Stimulated activated CD4-positive, alpha-beta T cell treated with anti-CD3 and anti-CD28 coated beads, Interleukin-1b, Interleukin-23, amount 100 ng/mL, for 1 hour (primary cell): ENCODE measurements at places on chromosomes 6 and 20.

DNA sequence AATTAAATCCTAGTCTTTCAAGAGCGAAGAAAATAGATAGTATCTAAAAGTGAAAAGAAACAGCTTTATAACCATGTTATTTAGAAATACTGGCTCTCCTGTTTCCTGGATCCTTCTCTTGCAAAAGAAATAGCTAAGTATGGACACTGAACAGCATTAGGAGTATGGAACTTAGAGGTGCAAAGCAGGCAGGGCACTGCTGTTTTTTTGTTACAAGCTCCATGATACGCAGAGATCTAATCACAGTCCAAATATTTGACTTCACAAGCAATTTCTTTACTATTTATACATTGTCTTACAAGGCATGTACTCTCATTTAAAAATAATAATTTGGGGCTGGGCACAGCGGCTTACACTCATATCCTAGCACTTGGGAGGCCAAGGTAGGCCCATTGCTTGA lies 7.6 kb downstream of the TRPC4AP start:
- no peak for DNase-seq

- no peak for DNase-seq
These were observed 133.8 kb downstream of the VEGFA start for GRCh38 chr6:43903739-43904290.

DNA sequence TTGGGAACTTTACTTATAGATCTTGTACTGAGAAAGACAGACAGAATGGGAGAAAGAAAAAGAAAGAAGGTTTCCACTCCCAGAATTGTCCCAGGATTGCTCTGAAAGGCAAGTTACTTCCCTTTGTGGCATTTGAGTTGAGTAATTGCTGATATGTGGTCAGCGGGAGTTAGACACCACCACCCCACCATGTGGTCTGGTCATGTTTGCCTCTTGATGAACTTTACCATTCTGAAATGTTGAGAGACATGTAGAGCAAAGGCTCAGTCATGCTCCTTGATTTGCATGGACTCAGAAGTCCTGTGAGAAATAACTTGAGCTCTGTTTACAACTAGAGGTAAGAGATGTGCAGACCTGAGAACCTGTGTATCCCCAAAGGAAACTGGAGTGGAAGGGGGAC lies 17.1 kb downstream of the TCF21 start:
- no peak for DNase-seq

GRCh38 chr6:133242637-133243585 lies 1.8 kb downstream of the EYA4 start:
- DNase-seq: no peak

DNA sequence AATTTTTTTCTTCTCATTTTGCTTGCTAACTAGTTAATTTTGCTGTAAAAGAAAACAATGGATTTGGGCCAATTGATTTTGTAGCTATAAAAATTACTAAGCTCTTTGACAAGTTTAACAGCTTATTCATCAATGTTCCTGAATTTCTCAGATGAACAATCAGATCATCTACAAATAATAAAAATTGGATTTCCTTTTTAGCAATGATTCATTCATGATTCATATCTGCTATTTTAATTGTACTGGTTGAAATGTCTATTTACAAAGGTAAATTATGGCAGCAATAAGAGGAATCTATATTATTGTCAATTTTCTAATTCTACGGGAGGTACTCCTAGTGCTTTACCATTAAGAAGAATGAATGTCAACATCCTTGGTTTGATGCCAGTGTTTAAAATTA lies 178.8 kb upstream of the BTBD3 start:
- DNase-seq: no peak

DNA sequence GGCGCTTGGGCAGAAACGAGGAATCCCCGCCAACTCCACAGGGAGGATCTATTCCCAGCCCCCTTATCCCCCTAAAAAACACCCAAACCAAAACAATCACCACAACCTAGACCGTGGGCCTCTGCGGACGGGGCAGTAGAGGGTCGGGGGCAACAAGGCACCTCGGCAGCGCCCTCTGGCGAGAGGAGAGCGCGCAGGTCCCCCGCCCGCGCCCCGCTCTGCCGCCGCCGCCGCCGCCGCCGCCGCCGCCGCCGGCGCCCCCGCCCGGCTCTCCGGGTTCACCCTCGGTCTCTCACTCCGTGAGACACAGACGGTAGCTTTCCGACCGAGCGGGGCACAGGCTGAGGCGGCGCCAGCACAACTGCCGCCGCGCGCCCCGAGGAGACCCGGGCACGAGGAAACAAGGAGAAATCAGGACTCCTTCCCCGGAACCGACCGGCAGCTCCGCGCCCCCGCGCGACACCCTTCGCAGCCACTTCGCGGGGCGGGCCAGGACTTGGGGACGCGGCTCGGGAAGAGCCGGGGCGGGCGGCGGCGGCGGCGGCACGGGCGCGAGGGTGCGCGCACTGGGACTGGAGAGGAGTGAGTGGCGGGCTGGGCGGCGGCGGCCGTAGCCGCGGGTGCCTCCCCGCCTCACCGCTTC lies at the start of gene SLC35F1:
TSS of gene SLC35F1 (plus strand) at position 307 of the 643 bp plus-strand sequence.
- no peak for DNase-seq

DNA sequence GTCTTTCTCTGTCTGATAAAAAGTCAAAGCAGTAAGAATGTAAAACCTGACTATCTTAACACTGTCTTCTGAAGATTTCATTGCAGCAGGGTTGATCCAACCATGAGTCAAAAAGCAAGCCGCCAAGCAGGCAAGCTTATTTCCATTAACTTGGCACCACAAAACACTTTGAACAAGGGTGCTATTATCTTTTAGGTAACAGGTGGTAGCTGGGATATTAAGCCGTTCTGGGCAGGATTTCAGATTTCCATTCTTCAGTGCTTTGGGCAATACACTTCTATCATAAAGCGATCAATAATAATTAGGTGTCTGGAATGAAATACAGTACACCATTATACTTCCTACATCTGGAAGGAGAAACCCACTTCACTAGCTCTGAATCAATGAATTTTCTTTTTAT lies 181.9 kb downstream of the TBC1D7 start:
- DNase-seq: no peak
